ENCODE measurements at places on chromosomes 12 and 14. TPM values are rescaled to one million over a fixed set of nuclear protein-coding genes. Genes with fewer than 3 reads are reported as not detected.

Gene KLHL42
- 12.0 TPM for total RNA-seq

Gene TMEM121
- total RNA-seq, result 5.8 TPM

Gene PTPRB
- 112 TPM for total RNA-seq

Gene FAM186B
- total RNA-seq, result 0.22 TPM

Gene ACSS3
- total RNA-seq, result under 0.01 TPM

Gene PAPLN
- 16.3 TPM for total RNA-seq

Gene CFL2
- 28.5 TPM for total RNA-seq

Gene WIF1
- total RNA-seq, result not detected

Gene CLEC2A
- total RNA-seq, result not detected

Gene KRT85
- not detected for total RNA-seq

Gene DEGS2
- total RNA-seq, result 0.20 TPM

Gene ACOT6
- total RNA-seq, result not detected

Gene TAS2R8
- total RNA-seq, result not detected

Gene LGMN
- 62.7 TPM for total RNA-seq

Gene MDP1
- total RNA-seq, result 8.3 TPM

Gene ADGRD1
- total RNA-seq, result 0.20 TPM

Gene MUCL1
- total RNA-seq, result not detected

Gene NRXN3
- not detected for total RNA-seq

Gene DAO
- not detected for total RNA-seq

DNA sequence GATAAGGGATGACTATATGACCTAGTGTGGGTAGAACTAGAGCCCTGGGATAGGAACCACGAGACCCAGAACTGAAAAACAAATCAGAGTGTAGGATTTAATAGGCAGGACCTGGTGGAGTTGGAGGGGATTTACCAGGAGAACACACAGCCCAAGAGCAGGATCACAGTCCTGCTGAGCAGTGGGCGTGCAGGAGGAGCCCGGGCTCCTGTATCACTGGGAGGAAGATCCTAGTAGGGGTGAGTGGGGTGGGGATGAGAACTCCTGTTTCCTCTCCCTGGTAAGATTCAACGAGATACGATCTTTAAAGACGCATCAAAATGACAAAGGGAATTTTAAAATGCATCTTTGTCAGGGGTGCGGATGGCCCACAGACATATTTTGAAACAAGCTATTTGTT lies 220.1 kb downstream of the GALC start:
- no peak for DNase-seq

GRCh38 chr12:64922853-64923252 lies 98.4 kb downstream of the TBC1D30 start:
- no peak for DNase-seq

DNA sequence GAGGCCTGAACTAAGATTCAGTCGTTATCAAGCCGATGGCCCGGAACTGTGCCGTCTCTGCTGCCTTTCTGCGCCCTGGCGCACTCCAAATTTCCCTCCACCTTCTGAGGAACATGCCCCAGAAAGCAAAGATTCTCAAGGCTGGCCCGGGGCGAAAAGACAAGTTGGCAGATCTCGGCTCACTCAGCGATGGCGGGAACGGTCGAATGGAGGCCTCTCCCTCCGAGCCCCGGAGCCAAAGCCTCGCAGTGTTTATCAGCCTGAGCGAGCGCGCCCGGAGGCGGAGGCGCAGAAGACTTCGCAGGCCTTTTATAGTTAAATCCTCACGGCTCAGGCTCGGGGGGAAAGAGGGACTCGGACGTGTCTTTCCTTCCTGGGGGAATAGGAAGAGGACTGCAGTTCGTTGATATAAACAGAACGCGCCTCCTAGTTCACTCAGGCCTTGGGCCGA lies 5.6 kb downstream of the TBX5 start:
- DNase-seq, result no peak

DNA sequence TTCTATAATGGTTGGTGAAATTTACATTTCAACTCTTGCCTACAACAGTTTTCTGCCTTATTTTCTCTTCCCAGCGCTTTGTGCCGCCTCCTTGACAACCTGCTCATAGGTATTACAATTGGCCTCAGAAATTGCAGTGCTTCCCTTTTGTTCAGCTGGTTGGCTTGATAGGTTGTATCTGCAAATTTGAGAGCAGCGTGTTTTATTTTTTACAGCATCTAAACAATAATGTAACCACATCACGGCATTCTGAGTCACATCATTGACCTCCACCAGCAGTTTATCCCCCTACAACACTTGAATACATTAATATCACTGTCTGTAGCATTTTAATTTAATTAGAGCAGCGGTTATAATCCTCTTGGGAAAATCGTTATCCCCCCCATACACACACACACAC lies 99.4 kb downstream of the ETV6 start:
- no peak for DNase-seq

- no peak for DNase-seq
Observed at GRCh38 chr12:5489760-5490406, 58.0 kb downstream of the NTF3 start.

- DNase-seq, result no peak
Observed at GRCh38 chr12:30529489-30530269, 166.0 kb downstream of the IPO8 start.

DNA sequence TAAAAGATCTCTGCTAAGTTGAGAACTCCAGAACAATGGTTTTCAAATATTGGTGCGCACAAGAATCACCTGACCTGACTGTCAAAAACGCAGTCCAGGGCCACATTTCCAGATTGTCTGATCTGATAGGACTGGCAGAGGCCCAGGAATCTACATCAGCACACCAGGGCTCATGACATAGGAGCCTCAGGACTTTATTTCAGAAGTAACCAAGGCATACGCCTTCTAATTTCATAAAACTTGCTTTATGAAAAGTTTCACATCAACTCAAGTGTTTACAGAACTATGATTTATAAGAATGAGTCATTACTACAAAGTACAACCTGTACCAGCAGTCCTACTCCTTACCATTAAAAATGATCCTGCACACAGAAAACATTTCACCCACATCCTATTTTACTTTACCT lies 47.7 kb upstream of the PTPRO start:
- DNase-seq, result peak; percentile 46

GRCh38 chr12:2023365-2023764 lies 19.1 kb upstream of the DCP1B start:
- no peak for DNase-seq

DNA sequence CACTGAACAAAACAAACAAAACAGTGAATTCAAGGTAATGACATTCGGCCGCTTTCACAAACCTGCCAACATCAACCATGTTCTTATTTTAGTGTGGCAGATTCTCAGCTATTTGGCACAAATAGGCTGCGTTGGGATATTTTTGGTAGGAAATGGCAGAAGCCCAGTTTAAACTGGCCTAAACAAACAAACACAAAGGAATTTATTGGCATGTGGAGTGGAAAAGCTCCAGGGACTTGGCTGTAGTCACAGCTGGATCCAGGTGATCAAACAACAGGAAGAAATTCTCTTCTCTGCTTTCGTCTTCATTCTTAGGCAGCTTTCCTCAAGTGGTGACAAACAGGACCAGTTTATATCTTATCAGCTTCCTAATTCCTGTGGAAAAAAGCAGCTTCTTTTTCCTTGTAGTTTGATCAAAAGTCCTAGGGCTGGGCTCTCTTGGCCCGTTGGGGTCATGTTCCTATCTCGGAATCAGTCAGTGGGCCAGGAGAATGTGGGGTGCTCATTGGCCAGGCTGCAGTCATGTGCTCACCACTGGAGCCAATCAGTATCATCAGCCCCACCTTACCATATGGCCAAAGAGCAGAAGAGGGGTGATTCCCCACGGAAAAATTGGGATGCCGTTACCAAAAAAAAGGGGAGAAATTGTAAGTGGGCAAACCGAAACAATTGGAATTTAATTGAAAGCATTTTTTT lies 22.6 kb downstream of the C12orf75 start:
- peak; percentile 96 for DNase-seq

GRCh38 chr14:51724650-51725049 lies 72.9 kb downstream of the FRMD6 start:
- no peak for DNase-seq

GRCh38 chr12:53378724-53379388 lies 1.1 kb upstream of the SP1 start:
- DNase-seq, result peak; percentile 18

- peak; percentile 26 for DNase-seq
Observed at GRCh38 chr12:70365648-70366518, at the start of gene KCNMB4. Gene KCNMB4 (plus strand): TSS chr12:70366290. CDS start chr12:70366735, 445 bp downstream.

DNA sequence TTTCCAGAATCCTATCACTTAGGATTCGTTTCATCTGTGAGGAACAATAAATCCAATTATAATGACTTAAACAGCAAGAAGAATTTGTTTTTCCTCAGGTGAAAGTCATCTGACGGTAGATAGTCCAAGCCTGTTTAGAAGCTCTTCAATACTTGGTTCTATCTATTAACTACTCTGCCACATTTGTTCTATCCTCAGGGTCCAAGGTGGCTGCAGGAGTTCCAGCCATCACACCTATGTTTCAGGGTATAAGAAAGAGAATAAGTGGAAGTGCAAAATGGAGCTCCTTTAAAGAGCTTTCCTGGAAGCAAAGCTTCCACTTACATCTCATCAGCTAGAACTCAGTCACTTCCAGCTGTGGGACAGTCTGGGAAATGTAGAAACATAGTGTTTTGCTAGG lies 72.1 kb upstream of the CCDC60 start:
- no peak for DNase-seq

- DNase-seq, result no peak
Observed at GRCh38 chr12:52208424-52209165, 16.8 kb upstream of the KRT80 start.

GRCh38 chr14:76201162-76201561 lies 49.4 kb downstream of the GPATCH2L start:
- DNase-seq, result no peak

GRCh38 chr12:117860111-117860510 lies 108.7 kb downstream of the KSR2 start:
- no peak for DNase-seq

DNA sequence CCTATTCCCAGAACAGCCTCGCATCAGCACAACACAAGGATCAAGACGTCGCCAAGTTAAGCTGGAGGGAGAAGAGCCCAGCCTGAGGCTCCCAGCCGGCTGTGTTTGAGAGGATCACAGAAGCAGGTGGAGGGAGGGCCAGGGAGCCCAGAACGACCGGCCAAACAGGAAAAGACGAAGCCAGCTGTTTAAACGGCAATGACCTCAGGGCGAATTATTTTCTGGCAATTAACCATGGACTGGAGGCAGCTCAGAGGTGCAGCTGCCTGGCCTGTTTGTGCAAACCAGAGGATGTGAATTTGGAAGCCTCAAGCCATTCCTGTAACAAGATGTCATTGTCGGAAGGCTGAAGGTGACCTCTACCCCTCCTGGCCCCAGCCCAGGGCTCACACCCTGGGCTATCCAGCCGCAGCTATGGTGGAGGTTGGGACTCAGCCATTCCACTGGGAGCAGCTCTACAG lies 175.8 kb upstream of the PRMT8 start:
- peak; percentile 92 for DNase-seq

- no peak for DNase-seq
Observed at GRCh38 chr12:23108957-23109356, 484.0 kb downstream of the ETNK1 start.

DNA sequence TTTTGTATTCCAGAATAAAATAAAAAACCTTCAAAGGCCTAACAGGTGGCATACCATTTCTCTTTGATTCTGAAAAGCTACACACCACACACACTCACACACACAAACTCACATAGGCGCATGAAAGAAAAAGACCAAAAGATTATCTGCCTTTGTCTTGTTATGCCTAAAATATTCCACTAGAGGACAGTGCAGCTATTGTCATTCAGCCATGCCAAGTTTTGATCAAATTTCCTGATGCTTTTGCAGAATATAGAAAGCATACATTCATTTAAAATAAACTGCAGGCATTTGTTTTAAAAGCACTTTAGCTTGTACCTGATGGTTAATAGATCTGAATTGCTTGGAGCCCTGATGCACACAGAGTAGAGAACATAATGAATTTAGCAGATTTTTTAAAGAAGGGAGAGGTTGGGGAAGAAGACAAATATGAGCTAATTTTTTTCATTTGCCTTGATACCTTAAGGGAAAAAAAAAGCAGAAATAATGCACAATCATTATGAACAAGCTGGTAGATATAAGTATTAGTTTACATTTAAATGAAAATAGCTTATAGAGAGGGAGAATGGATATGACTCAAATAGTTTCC lies 1766.9 kb upstream of the SEL1L start:
- DNase-seq, result peak; percentile 40

DNA sequence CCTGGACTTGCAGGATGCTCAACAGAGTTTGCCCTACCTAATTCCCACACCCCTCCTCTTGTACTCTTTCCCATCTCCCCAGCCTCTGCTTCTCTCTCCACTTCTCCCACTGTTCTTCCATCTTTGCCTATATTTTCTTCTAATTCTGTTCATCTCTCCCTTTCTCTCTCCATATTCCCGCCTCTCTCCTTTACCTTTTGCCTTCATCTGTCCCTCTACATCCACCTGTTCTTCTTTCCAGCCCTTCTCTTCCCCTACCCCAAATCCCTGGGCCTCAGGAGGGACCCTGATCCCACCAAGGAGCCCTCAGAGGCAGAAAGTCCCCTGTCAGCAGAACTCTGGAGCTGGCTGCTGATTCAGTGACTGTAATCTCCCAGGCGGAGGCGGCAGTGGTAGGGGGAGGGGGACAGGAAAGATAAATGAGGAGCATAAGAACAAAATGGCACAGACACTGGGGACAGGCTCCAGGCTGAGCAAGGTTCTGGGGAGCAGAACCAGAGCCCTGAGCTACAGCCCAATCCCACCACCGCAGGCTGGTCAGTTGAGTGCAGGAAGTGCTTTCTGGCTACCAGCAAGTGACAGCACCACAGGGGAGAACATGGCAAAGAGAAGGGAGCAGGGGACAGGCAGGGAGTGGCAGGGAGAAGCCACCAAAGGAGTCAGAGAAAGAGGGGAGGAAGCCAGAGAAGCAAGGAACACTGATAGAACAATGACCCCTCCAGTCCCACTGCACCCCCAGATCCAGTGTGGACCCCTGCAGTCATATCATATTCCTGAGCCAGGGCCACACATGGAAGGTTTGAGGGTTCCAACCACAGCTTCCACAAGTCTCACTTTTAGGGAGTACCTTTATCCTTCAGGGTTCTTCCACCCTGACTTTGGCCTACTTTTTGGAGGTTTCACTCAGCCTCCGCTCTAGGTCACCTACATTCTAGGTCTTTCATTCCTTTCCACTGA lies 27.0 kb downstream of the SMUG1 start:
- no peak for DNase-seq

DNA sequence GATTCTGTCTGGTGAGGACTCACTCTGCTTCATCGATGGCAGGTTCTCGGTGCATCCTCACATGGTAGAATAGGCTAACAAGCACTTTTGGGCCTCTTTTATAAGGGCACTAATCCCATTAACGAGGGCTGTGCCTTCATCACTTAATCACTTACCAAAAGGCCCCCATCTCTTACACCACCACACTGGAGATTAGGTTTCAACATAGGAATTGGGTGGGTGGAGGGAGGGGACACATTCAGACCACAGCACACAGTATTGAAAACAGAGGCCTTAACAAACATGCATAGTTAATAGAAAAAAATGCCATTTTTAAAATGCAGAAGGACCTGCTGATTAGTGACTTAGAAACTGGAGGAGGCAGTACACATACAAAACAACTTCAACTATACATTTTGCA lies 61.6 kb downstream of the SPPL3 start:
- no peak for DNase-seq

- DNase-seq, result no peak
Observed at GRCh38 chr12:81758421-81759189, 545 bp downstream of the PPFIA2 start.

Measured in lung microvascular endothelial cell (primary cell).